ENCODE measurements at places on chromosomes 13 and 19.

DNA sequence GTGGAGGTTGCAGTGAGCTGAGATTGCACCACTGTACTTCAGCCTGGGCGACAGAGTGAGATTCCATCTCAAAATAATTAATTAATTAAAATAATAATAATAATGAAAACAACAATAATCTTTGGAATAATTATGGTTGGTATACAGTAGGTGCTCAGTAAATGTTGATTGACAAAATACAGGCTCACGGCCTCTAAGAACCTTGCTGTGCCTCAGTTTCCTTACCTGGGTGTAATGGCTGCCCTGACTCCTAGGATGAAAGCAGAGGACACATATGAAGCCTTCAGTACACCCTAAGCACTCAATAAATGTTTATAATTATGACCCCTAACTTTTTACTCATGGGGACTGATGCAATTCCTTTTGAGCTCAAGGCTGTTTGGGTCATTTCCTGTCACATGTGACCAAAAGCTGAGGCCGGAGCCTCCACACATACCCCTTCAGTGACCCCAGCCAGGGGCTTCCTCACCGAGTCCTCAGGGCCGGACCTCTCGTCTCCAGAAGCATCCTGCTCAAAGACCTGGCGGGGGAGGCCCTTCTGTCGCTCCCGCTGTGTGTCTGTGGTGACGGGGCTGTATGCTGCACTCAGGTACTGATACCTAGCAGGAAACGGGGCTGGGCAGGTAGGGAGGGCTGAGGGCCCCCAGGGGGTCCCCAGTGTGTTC lies 10.5 kb downstream of the DOCK6 start:
- DNase-seq: no peak

- DNase-seq: no peak
These were observed 34.6 kb downstream of the COL4A2 start for GRCh38 chr13:110341445-110342244.

DNA sequence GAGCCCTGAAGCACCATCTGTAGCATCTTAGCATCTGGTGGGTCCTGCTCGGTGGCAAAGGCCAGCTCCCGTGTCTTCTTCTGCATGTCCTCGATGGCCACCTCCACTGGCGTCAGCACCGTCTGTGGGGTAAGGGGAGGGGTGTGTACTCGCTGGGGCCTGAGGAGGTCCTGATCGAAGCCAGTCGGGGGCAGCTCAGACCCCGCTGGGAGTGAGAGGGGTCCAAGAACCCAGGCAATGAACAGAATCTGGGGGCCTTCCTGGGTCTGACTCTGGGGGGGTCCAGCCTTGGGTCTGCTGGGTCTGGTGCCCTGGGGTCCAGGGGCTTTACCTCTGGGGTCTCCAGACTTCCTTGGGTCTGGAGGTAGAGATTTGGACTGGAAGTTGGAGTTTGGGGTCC lies 3.6 kb upstream of the KANK2 start:
- DNase-seq: no peak

- no peak for DNase-seq
These were observed 170.5 kb downstream of the DNAJC15 start for GRCh38 chr13:43193789-43194420.

GRCh38 chr13:99495466-99496183 lies 5.6 kb upstream of the TM9SF2 start:
- no peak for DNase-seq

GRCh38 chr13:35824395-35824794 lies 306.8 kb downstream of the DCLK1 start:
- DNase-seq: no peak

- no peak for DNase-seq
These were observed 2.3 kb upstream of the LYPD3 start for GRCh38 chr19:43467730-43468129.

DNA sequence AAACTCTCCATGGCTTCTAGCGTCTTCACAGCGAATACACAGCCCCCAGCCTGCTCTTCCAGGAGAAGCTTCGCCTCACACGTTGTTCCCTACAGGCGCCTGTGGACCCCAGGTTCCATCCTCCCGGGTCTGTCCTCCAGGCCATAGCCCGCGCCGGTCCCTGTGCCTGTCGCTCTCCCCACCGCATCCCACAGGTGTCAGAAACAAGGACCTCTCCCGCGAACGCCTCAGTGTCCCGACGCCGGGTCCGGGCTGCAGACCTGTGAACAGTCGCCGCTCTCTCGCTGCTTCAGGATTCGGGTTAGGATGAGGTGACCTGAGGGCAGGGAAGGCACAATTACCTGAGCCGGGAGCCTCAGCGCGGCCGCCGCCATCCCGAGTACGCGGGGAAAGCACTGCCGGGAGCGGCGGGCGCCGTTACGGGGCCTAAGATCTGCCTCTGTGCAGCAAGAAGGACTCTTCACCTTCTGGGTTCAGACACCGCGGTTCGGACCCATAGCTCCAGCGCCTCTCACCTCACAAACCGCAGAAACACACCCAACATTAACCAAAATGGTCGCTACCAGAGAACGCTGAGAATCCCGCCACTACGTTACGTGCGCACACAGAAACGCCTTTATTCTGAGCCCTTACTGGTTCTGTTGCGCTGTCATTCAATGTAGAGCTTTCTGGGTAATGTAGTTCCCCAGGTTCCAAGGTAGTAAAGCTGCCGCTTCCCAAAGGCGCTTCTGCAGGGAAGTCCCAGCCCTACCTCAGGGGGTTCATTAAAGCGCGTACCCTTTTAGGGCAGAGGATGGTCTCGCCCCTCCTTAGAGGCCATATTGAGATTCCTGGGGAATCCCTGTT lies at the start of gene ZNF418:
ZNF418 (minus strand) TSS at position 583 of the 846 bp plus-strand sequence. CDS start 1,580 bp downstream, outside the sequence.
- peak; percentile 66 for DNase-seq

DNA sequence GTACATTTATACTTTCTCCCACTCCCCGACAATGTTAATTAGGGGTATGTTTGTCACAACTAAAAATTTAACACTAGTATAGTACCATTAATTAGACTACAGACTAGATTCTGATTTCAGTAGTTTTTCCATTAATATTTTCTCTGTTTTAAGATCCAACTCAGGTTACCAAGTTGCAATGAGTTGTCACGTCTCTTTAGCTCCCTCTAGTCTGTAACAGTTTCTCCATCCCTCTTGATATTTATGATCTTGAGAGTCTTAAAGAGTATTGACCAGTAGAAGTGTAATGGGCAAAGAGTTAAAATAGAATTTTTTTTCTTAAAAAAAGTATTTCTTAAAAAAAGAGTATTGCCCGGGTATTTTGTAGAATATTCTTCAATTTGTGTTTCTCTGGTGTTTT lies 598.1 kb downstream of the TBC1D4 start:
- no peak for DNase-seq

DNA sequence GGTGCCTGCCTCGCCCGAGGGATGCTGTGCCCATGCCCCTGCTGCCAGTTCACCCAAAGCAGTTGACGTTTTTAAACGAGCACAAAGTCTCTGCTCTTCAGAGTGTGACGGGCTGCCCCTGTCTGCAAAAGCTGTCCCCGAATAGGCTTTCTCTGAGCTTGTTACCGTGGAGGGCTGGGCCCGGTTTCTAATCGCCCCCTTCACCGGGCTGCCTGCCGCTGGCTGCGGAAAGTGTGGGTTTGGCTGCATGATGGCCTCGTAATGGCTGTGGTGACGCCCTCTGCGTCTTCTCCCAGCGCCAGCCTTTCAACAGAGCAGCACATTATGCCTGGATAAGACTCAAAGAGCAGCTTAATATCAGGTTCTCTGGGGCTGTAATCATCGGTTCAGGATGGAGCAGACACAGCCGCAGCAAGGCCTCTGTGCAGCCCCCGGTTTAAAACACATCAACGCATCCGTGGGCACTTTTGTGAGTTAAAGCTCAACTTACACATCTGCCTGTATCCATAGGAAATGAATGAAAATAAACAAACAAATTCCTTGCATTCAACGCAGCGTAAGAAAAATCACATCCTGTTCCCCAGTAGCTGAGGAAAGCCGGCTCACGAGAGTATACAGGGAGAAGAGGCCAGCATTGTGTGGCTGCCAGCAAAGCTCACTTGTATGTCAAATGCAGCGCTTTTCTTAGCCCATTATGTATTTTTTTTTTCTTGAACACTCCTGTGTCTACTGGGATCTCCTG lies 166.4 kb upstream of the SOX1 start:
- no peak for DNase-seq

GRCh38 chr19:52603558-52604207 lies 33.6 kb downstream of the ZNF701 start:
- DNase-seq: no peak

DNA sequence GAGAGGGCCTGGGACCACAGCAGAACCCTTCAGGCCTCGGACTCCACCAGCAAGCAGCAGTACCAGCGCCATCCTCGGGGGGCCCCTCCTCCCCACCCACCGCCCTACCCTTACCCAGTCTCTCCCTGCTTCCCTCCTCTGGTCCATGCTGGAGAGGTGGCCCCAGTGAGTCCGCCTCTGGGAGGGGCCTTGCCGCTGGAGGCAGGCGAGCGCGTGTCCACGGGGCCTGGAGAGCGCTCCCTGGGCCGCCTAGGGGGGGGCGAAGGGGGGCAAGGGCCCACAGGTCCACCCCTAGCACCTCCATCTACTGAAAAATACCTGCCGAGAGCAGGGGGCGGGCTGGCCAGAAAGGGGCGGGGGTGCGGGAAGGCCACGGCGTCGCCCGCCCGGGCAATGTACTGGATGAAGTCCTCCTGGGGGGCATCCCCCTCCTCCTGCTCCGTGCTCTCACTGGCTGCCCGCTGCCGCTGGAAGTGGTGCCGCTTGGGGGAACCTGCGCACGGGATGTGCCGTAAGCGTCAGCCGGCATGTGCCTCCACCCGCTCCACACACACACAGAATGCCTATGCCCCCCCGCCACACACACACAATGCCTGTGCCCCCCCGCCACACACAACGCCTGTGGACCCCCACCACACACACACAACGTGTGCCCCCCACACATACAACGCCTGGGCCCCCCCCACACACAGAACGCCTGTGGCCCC lies 6.9 kb downstream of the CBARP start:
- DNase-seq: no peak

- DNase-seq: no peak
These were observed 63.6 kb downstream of the RGCC start for GRCh38 chr13:41520660-41521630.

- no peak for DNase-seq
These were observed 132.2 kb downstream of the NUFIP1 start for GRCh38 chr13:44857061-44857460.

- DNase-seq: no peak
These were observed 18.8 kb upstream of the SLC25A30 start for GRCh38 chr13:45436953-45437352.

- DNase-seq: peak; percentile 8
These were observed 39.3 kb downstream of the RFXAP start for GRCh38 chr13:36858290-36858689.

DNA sequence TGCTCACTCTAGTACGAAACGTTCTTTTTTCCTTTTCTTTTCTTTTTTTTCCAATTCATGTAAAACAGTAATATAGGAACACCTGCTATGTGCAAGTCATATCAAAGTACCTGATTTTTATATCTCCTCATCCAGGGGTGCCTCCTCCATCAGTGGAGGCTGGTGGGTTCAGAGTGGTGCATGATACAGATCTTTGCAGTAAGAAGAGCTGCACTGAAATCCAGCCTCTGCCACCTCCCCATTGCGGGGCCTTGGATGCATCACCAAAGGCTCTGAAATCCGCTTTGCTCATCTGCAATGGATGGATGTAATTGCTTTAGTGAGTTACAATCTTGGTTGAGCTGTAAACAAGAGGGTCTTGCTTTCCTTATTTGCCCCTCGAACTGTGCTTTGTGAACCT lies 38.3 kb downstream of the GPR12 start:
- no peak for DNase-seq

GRCh38 chr19:35090506-35091214 lies 25.0 kb upstream of the FXYD3 start:
- DNase-seq: peak; percentile 46

DNA sequence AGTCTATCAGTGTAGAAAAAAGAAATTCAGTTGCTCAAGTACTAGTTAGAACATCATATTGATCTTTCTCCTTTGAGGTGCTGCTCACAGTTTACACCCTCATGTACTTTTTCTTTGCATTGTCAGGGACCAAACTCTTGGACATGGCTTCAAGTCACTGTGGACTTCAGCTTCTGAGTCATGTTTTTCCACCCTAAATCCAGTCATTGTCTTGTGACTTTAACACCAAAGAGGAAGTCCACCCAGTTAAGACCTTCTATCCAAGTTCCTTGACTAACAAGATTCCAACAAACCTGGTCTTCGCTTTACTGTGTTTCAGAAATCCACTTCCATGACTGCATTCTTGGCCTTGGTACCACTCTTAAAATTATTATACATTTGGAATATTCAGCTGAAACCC lies 206.7 kb upstream of the ARGLU1 start:
- no peak for DNase-seq

- DNase-seq: no peak
These were observed 4.1 kb downstream of the TLE2 start for GRCh38 chr19:3024870-3025548.

DNA sequence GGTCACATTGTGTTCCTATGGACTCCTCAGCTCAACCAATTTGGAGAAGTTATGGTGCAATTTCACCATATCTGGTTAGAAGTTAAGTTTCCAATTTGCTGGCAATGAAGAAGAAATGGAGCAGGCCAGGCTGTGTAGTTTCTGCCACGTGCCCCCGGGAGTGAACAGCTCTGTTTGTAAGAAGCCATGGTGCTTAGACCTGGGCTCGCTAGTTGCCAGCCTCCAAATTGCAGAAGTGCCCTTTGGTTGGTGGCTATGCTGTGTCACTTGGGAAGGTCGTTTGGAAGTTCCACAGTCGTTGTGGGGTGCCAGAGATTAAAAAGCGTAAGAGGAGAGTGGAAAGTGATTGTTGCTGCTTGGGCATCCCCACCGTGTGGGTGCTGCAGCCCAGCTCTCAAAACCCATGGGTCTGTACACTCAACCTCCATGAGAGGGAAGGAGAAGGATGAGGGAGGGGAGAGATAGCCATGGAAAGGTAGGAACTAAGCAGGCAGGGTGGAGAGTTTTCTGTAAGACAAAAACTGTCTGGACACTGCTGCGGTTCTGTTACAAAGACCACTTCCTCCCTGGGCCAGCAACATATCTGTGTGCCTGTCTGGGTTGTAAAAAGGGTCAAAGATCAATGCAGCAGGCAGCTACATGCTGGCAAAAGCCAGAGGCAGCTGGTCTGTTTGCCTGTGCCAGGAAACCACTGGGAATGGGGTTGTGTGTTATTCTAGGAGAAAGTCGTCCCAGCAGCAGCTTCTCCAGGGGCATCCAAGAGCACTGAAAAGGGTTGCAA lies 10.8 kb downstream of the ALOX5AP start:
- DNase-seq: peak; percentile 33

- no peak for DNase-seq
These were observed 736 bp downstream of the GPI start for GRCh38 chr19:34365463-34366401.

DNA sequence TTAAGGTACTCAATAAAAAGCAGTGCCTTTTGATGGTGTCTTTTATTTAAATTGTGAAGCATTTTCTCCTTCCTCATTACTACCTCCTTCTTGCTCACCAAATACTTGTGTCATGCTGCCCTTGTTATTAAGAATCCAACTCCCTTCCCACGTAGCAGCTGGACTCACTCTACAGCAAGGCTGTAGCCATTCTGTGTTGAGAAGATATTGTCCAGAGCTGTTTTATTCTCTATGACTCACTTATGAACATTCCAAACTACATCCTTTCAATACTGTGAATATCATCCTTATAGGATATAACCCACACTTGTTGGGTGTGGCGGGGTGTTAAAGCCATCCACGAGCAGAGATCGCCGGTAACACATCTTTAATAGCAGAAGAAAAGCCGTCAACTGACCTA lies 1671.5 kb upstream of the SLC10A2 start:
- DNase-seq: no peak
